ENCODE measurements at places on chromosomes 4 and X. TPM values are rescaled to one million over a fixed set of nuclear protein-coding genes. Genes with fewer than 3 reads are reported as not detected.

PARM1 gene
- not detected for total RNA-seq

TMLHE gene
- total RNA-seq: 17.7 TPM

CXCL5 gene
- not detected for total RNA-seq

OTUD4 gene
- total RNA-seq: 63.2 TPM

TREX2 gene
- total RNA-seq: 2.8 TPM

CHST7 gene
- total RNA-seq: 2.1 TPM

ZMAT1 gene
- 26.6 TPM for total RNA-seq

EVC gene
- 1.5 TPM for total RNA-seq

RTL9 gene
- not detected for total RNA-seq

MAML3 gene
- total RNA-seq: 3.7 TPM

HMX1 gene
- total RNA-seq: not detected

MAPK10 gene
- total RNA-seq: 0.54 TPM

Measured in naive thymus-derived CD4-positive, alpha-beta T cell (primary cell).